Neural crest cell (in vitro differentiated cells): ENCODE measurements at places on chromosomes 3 and 15.

DNA sequence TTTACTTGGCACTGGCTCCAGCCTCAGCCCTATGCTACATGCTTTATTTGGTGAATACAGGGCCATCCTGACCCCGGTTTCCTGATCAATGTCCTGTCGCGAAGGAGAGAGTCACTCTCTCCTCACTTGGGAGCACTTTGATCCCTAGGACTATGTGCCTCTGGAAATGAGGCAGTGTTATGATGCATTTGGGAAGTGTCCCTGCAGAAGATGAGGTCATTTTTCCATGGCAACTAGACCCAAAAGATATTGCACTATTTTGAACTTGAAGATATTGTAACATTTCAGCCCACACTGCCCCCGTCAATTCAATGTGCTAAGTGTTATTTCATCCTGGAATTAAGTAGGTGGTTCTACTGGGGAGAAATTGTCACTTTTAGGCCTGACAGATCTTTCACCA is 68.0 kb downstream of the LRRK1 start:
- DNase-seq = no peak

DNA sequence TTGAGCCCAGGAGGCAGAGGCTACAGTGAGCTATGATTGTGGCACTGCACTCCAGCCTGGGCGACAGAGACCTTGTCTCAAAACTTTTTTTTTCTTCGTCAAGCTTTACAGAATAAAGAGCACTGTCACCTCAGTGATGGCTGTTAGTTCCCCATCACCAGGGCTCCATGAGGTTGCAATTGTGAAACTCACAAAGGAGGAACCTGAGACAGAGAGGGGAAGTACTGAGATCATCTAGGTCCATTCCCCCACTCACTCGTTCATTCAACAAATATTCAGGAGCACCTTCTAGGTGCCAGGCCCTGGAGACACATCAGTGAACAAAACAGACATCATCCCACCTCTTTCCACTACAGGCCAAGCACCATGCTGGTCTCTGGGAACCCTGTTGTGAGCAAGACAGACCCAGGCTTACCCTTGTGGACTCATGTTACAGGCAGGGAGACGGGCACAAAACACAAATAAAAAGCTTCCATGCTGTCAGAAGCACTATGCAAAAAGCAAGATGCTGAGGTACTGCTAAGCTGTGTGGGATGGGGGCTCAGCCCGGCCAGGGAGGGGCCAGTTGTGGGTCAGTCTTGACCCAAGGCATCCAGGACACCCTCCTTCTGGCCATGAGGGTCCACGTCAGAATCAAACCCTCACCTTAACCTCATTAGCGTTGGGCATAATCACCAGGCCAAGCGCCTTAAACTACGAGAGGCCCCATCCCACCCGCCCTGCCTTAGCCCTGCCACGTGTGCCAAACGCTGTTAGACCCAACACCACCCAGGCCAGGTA is 2.1 kb upstream of the RHO start:
- DNase-seq = no peak

- DNase-seq = no peak
These were observed 4.6 kb downstream of the PARP3 start for GRCh38 chr3:51946796-51947195.

DNA sequence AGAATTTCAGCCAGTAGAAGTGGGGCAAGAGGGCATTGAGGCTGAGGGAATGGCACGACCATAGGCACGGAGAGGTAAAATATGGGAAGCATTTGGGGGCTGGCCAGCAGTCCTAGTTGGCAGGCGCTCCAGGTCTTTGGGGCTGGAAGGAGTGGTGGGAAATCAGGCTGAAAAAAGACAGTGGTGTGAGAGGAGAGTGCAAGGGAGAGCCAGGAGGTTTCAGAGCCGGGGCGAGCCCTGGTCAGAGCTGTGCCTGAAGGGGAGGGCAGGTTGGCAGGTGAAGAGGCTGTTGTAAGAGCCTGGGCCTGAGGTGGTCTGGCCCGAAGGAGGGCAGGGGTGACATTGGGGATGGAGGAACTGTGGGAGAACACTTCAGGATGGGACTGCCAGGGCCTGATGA is 1.6 kb upstream of the IDH3A start:
- no peak for DNase-seq
